SK-N-MC (cell line): ENCODE measurements at places on chromosomes 2 and 18.

- no peak for DNase-seq
Measured at GRCh38 chr2:157747695-157748370, 119.2 kb upstream of the ACVR1C start.

DNA sequence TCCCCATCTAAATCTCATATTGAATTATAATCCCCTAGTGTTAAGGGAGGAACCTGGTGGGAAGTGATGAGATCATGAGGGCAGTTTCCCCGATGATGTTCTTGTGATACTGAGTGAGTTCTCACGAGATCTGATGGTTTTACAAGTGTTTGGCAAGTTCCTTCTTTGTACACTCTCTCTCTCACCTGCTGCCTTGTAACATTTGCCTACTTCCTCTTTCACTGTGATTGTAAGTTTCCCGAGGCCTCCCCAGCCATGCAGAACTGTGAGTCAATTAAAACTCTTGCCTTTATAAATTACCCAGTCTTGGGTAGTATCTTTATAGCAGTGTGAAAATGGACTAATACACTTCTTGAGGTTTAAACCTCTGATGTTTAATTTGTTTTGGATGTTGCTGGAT, 177.5 kb downstream of the CD8B2 start:
- DNase-seq: no peak

- DNase-seq: no peak
Measured at GRCh38 chr2:232890896-232891601, 21.0 kb downstream of the SNORC start.

- no peak for DNase-seq
Measured at GRCh38 chr2:82089518-82089917, 1785.0 kb upstream of the LRRTM1 start.

GRCh38 chr2:178473931-178474330, 4.5 kb downstream of the FKBP7 start:
- DNase-seq: no peak

DNA sequence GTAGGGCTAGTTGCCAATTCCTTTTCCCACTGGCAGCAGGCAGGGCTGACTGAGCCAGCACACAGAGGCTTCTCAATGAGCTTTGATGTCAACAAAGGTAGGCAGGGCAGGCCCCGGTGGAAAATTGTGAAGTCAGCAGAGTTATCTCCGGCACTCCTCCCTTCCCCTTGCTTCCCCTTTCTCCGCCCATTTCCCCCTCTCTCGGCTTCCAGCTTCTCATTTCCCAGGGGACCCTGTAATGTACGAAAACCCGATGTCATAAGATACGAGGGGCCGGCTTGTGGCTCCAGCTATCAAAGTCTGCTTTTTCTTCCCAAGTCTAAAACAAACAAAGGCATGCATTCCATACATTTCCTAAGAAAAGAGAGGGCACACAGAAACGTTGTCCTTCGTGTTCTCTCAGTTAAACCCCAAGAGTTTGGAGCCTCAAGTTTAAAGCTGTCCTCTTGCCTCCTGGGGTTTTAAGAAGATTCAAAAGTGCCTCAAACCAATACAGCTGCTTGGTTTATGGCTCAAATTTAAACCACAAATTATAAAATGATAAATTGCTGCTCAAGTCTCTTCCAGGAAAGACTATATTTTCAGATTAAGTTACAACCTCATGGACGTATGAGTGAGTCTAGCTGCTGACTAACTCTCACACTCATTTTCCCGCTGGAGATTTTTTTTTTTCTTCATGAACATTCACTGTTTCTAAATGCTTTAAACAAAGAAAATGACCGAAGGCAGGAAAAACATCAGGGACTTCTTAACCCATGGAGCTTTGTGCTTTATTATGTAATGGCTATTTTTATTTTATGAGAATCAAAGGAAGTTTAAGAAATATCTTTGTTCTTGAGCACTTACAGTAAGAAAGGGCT, 27.2 kb upstream of the EML4 start:
- DNase-seq: peak; percentile 83

GRCh38 chr2:226875438-226876225, 39.8 kb downstream of the RHBDD1 start:
- no peak for DNase-seq

DNA sequence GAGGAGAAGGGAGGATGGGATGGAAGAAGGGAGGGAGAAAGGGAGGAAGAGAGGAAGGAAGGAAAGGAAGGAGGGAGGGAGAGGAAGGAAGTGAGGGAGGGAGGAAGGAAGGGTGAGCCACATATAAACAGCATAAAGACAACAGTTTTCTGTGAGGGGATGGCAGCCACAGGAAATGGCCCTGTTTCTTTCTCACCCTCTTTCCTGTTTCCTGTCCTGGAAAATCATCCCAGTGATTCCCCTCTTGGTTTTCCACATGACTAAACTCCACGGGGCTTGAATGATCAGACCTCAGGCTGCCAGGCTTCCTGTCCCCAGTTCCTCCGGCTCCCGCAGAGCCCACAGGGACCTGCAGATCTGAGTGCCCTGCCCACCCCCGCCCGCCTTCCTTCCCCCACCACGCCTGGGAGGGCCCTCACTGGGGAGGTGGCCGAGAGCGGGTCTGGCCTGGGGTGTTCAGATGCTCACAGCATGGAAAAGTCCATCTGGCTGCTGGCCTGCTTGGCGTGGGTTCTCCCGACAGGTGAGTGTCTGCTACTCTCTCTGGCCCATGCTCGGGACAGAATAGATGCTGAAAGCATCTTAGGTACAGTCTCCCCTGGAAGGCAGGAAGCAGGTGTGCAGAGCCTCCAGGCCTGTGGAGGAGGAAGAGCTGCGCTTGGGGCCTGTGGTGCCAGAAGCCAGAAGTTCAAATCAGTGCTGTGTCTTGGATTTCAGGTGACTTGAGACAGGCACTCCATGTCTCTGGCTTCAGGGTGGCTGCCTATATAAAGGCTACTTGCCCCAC, at the start of gene SIGLEC15:
SIGLEC15 (plus strand) TSS at position 418 of the 787 bp plus-strand sequence; CDS start at position 472, 54 bp downstream.
- DNase-seq: peak; percentile 16

- DNase-seq: no peak
Measured at GRCh38 chr2:203583701-203584100, 48.6 kb upstream of the RAPH1 start.

GRCh38 chr2:32522770-32523169, 105.1 kb upstream of the TTC27 start:
- no peak for DNase-seq

DNA sequence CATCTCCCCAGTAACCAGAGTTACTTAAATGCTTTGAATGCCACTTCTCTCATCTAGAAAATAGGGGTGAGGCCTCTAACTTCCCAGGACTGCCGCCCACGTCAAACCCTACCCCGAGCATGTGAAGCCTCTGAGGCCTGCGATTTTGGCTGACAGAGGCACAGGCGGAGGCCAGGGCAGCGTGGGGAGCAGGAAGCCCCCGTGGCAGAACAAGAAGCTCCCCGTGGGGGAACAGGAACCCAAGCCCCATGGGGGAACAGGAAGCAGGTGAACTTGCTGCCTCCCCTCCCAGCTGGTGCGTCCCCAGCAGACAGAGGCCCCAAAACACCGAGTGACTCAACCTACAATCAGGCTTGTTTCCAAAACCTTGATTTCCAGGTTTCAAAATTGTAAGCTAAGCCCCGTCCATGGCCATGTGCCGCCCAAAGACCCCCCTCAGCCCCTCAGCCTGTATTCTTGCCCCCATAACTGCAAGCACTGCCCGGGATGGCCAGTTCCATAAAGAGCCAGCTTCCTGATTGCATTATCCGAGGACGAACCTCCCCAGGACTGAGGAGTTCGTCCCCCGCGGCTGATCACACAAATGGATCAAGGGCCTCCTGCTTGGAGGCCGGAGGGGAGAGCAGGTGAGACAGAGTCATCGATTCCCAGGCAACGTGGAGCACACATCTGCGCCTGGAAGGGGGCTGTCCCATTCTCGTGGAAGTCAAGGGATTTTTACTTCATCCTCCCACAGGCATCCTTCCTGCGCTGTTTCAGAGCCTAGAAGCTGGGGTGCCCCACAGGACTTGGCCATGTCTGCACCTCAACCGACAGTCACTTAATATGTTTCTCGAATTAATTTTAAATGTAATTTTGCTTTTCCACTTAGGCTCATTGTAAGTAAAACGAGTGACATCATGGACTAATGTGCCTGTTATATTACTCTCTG, 36.3 kb upstream of the CTDP1 start:
- no peak for DNase-seq

GRCh38 chr2:166775176-166775575, 113.1 kb upstream of the XIRP2 start:
- no peak for DNase-seq

GRCh38 chr2:144826105-144826504, 306.2 kb upstream of the ZEB2 start:
- no peak for DNase-seq

- DNase-seq: no peak
Measured at GRCh38 chr2:49044350-49045079, 109.8 kb downstream of the FSHR start.

GRCh38 chr2:46672752-46673151, 193.4 kb downstream of the TMEM247 start:
- DNase-seq: no peak

DNA sequence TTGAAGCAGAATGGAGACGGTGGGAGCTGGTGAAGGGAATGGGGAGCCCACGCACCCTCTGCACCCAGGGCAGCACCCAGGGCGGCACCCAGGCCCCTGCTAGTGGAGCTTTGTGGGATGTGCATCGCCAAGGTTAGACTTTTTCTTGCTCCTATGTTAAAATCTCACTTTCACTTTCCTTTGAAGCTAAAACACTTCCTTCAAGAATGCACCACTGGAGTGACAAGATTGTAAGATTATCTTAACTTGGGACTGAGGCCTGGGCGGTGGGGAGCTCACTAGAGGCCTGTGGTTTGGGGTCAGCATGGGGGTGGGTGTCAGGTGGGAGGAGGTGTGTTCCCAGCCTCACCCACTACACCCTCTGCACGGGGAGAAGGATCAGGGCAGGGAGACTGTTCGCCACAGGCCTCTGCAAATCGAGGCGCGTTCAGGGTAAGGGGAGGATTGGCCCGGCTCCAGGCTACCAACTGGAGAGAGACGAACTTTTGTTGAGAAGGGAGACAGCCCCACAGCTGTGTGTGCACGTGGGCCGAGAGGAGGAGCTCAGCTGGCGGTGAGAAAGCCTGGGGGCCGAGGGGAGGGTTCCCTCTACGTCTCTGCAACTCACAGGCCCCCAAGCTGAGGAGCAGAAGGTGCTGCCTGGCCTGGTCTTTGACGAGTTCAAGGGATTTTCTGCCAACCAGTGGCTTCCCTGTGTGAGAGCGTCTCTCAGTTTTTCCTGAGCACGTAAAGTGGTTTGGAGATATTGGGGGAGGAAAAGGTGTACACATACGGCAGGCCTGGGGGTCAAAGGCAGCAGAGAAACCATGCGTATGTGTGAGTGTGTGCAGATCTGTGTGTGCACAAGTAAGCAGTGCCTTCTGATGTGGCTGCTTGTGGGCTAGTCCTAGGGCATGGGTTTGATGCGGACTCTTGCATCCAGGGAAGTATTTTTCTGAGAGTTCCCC, 147.7 kb downstream of the KLHL29 start:
- DNase-seq: no peak

GRCh38 chr2:50752237-50752636, 279.7 kb downstream of the NRXN1 start:
- DNase-seq: no peak
